CD4-positive, alpha-beta T cell treated with Interleukin-1 beta for 1 hour (primary cell): ENCODE measurements at places on chromosomes 3 and 15.
A peak's percentile ranks its signal among the peaks of the same experiment; 100 is the strongest.

- DNase-seq: no peak
Observed at GRCh38 chr3:130971208-130971607, 55.4 kb downstream of the ASTE1 start.

GRCh38 chr3:186883686-186884058 is 41.2 kb downstream of the ADIPOQ start:
- no peak for DNase-seq

DNA sequence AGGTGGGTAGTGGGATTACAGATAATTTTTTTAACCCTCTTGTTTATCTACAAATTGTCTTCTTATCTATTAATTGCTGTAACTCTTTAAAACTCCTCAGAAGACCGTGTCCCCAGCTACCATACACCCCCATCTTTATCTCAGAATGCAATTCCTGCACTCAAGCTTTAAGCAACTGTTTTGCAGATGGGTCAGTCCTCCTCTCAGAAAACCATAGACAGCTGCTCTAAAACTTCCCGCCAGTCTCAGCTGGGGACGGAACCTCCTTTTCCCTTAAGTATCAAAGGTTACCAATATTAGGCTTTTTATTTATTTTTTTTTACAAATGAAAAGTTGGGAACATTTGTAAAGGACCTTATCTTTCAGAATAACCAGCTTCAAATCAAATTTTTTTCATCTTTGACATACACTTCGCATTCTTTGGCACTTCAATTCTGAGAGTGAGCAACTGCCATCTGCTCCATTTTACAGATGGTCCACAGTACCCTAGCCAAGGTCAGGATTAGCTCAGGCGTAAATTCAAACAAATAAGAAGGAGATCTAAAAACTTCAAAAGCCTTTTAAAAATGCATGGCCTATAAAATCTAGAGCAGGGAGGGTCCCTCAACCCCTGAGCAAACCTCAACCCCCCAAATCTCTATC is 1.3 kb downstream of the GATM start:
- no peak for DNase-seq

DNA sequence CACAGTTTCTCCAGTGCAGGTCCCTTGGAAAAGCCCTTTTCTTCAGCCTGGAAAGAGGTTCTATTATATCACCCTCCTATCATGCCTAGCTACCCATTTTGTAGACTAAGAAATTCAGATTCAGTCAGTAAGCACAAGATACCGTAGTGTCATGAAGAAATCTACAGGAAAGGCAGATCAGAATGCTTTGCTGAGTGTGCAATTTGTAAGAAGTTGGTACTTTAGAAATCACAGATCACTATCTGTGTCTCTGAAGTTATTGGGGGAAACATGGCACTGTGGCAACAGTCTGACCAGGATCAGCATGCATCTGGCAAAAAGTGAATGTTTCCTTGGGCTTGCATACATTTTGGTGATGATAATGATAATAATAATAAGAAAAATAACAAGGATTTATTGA is 531.8 kb downstream of the EPHB1 start:
- no peak for DNase-seq

DNA sequence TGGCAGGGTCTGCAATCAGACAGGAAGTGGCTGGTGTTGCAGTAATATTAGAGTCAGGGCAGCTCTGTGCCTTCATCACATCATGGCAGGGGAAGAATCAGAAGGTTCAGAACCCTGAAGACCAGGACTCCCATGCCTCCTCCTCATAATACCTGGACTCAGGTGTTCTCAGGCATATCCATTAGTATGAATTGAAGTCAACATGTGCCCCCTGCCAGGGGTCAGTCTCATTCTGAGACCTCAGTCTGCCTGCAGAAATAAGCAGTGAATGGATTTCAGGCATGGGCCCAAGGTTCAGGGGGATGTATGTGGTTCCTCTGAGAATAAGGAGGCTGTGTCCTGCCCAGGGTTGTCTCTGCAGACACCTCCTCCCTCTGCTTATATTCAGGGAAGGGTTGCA is 74.2 kb downstream of the SPSB4 start:
- no peak for DNase-seq

- DNase-seq: no peak
Observed at GRCh38 chr3:5292512-5292911, 105.0 kb downstream of the EDEM1 start.

GRCh38 chr3:154616298-154616697 is 186.3 kb upstream of the GPR149 start:
- DNase-seq: no peak

GRCh38 chr3:175741951-175742350 is 882.8 kb downstream of the NAALADL2 start:
- no peak for DNase-seq

GRCh38 chr15:91944331-91944730 is 90.8 kb downstream of the SLCO3A1 start:
- no peak for DNase-seq

DNA sequence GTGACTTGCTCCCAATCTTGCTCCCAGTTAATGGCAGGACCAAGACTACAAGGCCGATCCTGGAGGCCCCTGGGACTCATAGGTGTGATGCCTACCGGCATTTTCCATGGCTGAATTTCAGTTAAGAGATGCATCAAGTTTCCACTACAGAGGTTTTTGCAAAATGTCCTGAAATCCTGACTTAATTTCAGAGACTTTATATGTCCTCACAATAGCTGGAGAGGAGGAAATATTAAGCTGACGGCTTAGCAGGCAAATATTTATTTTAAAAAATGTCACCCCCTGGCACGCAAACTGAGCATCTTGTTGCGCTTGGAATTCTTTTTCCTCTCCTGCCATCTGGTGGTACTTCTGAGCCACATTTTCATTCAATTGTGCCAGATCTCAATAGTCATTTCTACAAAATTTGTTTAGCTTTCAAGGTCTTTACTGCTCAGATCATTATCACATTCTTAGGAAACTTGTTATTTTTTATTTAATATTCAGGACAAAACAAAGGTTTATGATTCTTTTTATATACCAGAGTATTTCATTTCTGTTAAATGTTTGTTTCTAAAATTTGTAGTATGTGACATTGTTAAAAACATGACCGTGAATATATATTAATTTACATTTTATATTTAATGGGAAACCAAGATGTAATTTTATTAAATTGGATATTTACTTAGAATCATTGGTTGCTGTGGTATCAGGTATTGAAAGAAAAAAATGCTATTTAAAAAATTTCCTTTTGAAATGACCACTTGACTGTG is 189.2 kb upstream of the THRB start:
- no peak for DNase-seq

- no peak for DNase-seq
Observed at GRCh38 chr3:150296123-150296735, 111.9 kb upstream of the TSC22D2 start.

DNA sequence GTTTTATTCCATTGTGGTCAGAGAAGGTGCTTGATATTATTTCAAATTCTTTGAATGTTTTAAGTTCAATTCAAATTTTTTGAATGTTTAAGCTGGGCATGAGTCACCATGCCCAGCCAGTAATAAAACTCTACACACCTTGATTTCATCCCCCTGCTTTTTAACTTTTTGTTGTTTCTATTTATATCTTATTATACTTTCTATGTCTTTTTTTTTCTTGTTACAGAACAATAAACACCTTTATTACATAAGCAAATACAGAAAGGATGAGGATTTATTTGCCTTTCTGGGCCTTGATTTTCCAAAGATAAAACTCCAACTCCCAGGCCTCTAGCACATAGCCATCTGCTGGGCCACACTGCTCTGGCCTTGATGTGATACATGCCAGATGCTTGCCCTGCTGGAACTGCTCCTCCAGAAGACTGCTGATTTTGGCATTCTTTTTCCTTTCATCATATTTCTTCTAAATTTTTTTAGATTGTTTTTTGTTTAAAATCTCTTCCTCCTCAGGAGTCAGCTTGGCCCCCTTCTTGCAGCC is 14.0 kb downstream of the DNAH12 start:
- no peak for DNase-seq

GRCh38 chr15:42549741-42550392 is 1.2 kb downstream of the HAUS2 start:
- DNase-seq: no peak

DNA sequence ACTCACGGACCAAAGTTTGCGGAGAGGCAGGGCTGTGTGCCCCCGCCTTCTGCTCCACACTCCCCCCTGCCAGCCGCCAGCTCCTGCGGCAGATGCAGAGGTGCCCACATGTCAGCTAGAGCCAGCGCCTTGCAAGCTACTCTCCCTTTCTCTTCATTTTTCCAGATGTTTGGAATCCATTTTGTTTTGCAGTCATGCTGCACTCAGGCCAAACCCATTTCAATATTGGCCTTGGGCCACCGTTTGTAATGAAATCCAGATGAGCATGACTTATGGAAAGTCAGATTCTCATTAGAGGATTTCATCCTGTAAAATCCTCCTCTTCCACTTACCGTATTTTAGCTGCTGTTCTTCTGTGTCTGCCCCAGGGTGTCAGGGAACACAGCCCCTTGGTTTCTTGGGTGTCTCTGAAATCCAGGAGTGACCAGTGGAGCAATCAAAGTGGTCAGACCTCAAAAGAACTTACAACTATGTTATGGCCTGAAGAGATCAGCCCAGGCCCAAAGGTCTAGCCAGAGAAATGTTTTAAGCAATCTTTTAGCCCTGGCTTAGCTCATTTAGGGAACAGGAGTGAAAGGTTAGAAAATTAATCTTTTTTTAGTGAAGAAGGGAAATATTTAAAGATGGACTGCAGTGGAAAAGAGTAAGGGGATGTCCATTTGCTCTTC is 65.8 kb downstream of the AAGAB start:
- no peak for DNase-seq

GRCh38 chr15:85785887-85786780 is 8.6 kb downstream of the KLHL25 start:
- no peak for DNase-seq

GRCh38 chr3:57152151-57153143 is 12.7 kb downstream of the IL17RD start:
- no peak for DNase-seq

DNA sequence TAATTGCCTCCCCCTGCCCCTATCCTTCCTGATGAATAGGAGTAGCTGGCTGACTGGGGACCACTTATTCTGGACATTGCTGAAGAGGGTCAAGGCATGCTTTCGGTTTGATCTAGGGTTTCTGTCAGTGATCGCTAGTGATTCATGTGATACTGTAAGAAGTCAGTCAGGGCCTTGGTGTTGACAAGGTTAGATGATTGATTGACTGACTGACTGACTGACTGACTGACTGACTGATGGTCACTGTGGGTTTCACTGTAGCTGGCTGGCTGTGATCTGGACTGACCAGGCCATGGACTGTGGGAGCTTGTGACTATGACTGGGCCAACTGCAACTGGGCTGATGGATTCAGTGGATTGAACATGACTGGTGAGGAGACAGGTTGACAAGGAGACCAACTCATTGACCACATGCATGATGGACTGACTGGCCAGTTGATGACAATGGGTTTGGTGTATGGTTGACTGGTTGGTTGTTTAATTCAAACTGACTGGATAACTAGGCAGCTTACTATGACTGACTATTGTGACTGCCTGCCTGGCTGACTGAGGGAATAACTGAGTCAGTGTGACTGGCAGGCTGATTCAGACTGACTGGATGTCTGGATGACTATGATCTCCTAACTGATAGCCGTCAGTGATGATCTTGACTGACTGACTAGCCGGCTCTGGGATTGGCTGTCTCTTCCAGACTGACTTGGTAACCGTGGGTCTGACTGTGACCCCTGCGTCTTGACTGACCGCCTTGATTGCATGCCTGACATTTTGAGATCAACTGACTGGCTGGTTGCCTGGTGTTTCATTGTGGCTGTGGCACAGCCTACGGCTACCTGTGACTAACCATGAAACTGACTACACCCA is 509.9 kb downstream of the SHQ1 start:
- DNase-seq: no peak

GRCh38 chr3:185656321-185656840 is 70.3 kb downstream of the SENP2 start:
- no peak for DNase-seq

DNA sequence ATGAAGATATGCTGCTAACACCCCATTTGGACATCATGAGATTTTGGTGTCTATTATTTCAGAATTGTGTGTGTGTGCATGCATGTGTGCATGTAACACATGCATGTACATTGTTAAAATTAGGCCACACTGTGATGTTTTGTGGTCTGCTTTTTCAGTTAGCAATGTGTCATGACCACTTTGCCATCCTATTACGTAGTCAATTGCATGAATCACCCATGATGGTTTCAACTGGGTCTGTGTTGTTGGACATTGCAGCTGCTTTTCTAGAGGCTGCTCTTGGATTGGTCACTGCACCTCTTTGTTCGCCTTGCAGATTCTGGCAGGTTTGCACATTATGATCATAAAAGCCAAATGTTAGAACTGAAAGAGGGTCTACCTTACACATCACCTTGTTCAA is 101.0 kb upstream of the THBS1 start:
- no peak for DNase-seq

GRCh38 chr15:58513726-58514336 is 82.0 kb downstream of the LIPC start:
- DNase-seq: no peak

GRCh38 chr3:123284399-123285010 is 82.8 kb downstream of the SEC22A start:
- DNase-seq: no peak

- no peak for DNase-seq
Observed at GRCh38 chr15:94131875-94132274, 99.5 kb upstream of the MCTP2 start.

- DNase-seq: no peak
Observed at GRCh38 chr3:126406389-126407296, 11.9 kb downstream of the CFAP100 start.

GRCh38 chr15:99712415-99712814 is 20.8 kb downstream of the LYSMD4 start:
- no peak for DNase-seq

- no peak for DNase-seq
Observed at GRCh38 chr15:72502220-72502809, 28.2 kb downstream of the ARIH1 start.

GRCh38 chr3:32340039-32340438 is 51.6 kb upstream of the CMTM7 start:
- DNase-seq: peak; percentile 60

GRCh38 chr3:23253214-23253613 is 50.1 kb downstream of the UBE2E2 start:
- no peak for DNase-seq

- DNase-seq: peak; percentile 58
Observed at GRCh38 chr15:29268706-29269484, 727 bp downstream of the NSMCE3 start.

- DNase-seq: no peak
Observed at GRCh38 chr3:156535162-156535627, 19.7 kb downstream of the SSR3 start.

- no peak for DNase-seq
Observed at GRCh38 chr3:15753056-15753710, 44.6 kb downstream of the ANKRD28 start.

DNA sequence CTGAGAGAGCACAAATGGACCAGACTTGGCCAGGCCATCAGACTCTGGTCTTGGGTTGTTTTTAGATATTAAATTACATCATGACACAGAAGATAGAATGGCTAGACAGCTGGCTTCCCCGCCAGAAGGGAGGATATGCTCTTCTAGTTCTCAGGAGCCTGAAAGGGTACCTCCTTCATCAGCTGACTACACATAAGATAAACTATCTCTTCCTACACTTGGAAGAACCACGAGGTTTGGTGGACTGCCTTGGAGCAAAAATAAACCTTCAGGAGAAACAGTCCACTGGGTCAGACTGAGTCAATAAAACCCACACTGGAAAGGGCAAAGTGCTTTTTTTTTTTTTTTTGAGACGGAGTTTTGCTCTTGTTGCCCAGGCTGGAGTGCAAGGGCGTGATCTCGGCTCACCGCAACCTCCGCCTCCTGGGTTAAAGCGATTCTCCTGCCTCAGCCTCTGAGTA is 26.3 kb upstream of the DYNC1LI1 start:
- DNase-seq: no peak
